ENCODE measurements at places on chromosomes 2 and 18. TPM values are rescaled to one million over a fixed set of nuclear protein-coding genes. Genes with fewer than 3 reads are reported as not detected.

DNA sequence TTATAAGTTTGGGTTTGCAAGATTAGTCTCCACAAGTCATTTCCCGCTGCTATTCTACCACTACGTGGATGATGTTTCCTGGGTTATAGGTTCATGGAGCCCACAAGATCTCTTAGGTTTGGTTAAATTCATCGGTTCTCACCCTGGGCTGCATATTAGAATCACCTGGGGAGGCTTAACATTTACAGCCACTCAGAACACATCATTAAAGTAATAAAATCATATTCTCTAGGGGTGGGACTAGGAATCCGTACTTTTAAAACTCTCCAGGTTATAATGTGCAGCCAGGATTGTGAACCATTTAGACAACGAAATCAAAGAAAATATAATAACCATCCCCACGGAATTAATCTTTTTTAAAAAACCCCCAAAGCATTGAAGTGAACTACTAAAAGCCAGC is 167.7 kb downstream of the ACTR3 start:
- DNase-seq: no peak

The NDUFS1 gene
- 101 TPM for total RNA-seq

DNA sequence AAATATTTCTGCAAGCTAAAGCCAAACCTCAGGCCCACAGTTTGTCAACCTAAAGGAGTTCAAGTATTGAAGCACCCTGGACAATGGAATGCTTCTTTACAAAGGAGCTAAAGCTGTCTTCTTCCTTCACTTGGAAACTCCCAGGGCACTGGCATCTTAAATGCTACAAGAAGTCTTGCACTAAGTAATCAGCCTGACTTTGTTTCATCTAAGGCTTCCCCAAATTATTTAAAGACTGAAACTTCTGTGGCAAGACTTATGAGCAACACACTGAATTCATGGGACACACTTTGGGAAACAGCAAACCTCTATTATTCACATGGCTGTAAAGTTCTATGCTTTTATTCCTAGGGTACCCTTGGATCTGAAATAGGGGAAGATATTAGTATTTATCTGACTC is 14.7 kb downstream of the PID1 start:
- no peak for DNase-seq

- DNase-seq: no peak
These were observed 265.1 kb downstream of the NCKAP5 start for GRCh38 chr2:133303150-133303549.
